ENCODE measurements at places on chromosomes 11 and 22.
A peak's percentile ranks its signal among the peaks of the same experiment; 100 is the strongest.

DNA sequence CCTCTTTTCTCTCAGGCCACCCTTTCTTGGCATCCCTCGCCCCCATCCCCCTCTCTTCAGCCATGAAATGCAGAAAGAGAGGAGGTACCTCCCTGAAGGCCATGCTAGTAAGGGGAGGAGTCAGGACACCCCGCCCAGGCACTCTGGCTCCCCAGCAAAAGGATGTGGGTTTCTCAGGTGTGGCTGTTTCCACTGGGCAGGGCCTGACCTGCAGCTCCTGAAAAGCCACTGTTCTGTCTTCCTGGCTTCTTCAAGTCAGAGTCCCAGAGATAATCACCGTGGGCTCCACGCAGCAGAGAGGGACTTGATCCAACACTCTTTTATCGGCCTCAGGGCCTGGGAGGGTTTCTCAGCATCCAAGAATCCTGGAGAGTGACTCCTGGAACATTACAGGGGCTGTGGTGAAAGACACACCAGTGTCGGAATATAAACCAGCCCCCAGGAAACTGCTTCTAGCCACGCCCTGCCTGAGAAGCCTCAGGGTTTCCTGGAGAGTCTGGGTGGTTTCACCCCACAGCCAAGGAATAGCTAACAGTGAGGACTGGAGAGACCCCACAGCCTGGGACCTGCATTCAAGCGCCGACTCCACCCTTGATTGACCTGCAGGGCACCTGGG lies 45.7 kb upstream of the TSPAN18 start:
- DNase-seq, result peak; percentile 77

DNA sequence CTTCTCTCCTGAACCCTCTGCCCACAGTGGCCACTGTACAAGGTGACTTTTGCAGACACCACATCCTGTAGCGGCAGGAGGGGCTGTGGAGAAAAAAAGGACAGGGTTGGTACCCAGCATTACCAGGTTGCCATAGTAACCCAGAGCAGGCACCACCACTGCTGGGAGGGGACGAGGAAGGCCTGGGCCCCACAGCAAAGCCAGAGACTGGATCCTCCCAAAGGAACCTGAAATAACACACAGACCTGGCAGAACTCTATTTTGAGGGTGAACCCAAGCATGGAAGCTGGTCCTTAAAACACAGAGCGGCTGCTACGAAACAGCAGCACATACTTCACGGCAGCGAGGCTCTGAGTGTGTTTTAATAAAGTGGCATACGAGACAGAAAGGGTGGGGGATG lies 380.6 kb downstream of the CTTN start:
- DNase-seq, result no peak

DNA sequence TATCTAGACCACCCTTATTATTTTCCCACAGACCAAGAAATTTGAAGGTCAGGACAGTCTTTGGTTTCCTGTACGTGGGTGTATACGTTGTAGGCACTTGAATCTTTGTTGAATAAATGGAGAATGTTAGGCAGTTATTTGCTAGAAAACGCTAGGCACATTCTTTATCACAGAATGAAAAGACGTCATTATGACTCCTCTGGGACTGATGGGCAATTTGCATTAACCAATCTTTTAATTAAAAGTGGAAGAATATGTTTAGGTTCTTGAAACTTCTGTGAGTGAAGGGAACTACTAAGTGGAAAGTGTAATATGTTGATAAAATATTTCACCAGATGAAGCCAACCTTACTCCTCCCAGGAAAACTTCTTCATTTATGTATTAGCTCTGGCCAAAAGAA lies 5.7 kb downstream of the CAT start:
- no peak for DNase-seq

DNA sequence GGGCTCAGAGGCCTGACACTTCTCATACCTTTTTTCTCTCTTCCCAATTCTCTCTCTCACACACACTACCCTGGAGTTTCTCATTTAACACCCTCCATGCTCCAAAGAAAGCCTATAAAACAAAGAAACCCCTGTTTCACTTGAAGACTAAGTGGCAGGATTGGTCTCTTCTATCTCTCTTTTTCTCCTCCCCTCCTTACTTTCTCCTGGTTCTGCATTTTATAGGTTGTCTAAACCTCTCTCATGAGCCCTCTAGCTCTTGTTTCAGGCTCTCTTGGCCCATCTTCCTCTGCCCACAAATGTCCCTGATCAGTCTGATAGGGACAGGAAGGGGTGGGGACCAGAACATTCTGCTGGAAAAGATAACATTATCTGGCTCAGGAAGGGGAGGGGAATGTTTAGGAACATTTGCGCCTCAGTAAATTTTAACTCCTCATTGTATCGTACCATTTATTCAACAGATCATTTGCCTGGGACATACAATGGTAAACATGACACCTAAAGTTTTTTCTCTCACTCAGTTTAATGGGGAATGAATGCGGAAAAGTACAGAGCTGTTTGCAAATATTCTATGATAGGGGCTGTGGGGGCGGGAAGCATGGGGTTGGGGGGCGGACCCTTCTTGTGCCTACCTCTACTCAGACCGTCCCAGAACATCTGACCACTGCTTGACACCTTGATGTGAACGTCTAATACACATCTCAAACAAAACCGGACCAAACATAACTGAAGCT lies 10.8 kb downstream of the CRYBA4 start:
- no peak for DNase-seq

Data from NK-92 treated with Interleukin-12 subunit alpha and Interleukin-12 subunit beta, amount 100 ng/mL, for 24 hours (cell line).